ENCODE measurements at places on chromosomes 3 and 15. TPM values are rescaled to one million over a fixed set of nuclear protein-coding genes. Genes with fewer than 3 reads are reported as not detected.

GRCh38 chr3:171412473-171412872 is 47.7 kb downstream of the TNIK start:
- DNase-seq = no peak

DNA sequence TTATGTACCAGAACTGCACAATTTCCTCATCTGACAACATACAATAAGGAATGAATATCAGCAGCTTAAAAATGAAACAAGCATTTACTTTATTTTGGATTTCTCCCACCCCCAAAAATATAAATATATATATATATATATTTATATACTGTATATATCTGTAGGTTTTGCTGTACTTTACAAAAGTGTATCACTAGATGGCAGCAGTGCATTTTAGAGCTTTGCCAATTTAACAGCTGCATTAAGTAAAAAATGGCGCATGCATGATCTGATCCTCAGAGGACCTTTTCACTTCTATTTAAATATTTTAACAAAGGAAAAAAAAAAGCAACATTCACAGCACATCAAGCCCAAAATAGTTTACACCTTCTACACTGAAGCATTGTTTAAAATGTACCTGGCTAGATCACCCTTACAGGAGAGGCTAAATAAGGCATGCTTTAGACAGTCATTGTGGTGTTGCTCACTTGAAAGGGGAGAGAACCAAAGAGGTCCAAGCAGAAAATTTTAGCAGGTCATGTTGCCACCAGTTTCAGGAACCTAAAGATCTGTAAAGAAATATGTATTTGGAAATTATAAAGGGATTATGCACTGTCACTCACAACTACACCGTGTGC is 72.6 kb downstream of the NPTN start:
- DNase-seq = no peak

DNA sequence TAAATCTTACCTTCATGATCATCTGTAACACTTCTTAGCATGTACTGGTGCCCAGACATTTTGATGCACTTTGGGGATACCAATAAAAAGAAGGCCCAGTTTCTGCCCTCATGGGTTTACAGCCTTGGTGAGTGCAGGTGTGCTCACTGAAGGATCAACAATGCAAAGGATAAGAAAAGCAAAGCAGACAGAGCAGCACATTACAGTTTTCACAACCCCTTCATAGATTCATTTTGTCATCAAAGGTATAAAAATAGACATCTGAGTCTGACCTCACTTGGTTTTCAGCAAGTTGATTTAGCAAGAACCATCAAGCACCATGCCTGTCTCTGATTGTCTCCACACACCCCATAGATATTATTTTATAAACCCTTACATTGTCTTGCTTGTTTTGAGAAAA is 77.6 kb downstream of the BFSP2 start:
- DNase-seq = no peak

GRCh38 chr3:115286529-115287197 is 139.6 kb upstream of the ZBTB20 start:
- DNase-seq = no peak

GRCh38 chr3:46889381-46890110 is 12.0 kb downstream of the PTH1R start:
- no peak for DNase-seq

DNA sequence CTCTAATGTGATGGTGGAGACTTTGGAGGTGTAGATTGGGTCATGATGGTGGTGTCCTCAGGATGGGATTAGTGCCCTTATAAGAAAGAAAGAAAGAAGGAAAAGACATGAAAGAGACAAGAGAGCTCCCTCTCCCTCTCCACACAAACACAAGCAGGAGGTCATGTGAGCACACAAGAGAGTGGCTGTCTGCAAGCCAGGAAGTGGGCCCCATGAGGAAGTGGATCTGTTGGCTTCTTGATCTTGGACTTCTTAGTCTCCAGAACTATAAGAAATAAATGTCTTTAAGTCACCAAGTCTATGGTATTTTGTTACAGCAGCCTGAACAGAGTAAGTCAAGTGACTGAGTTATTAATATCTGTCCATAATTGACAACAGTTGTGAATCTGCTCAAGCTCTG is 17.1 kb downstream of the IQCB1 start:
- DNase-seq = no peak

- peak; percentile 93 for DNase-seq
Measured at GRCh38 chr3:159763602-159764489, 224.8 kb upstream of the IL12A start.

DNA sequence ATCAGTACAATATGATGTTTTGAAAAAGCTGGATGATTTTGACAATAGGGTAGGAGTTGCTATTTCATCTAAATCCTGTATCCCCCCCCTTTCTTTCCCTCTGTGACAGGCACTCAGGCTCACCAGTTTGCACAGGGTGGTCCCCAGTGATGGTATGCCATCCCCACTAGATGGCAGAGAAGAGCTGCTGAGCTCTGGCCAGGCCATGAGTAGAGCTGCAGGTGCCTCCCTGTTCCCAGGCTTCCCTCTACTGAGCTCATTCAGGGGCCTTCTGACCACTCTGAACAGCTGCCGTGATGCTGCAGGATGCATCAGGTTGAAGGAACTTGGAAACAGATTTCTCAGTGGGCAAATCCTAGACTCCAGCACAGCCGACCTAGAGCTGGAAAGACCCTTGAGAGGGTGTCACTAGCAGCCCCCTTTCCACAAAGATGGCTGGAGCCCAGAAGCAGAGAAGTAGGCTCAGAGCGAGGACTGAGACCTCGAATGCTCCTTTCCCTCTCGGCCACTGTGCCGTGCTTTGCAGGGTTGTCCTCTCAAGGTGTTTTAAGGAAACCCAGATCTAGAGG is 45.1 kb downstream of the EFCAB12 start:
- no peak for DNase-seq

GRCh38 chr3:162704238-162704637 is 1207.6 kb downstream of the OTOL1 start:
- no peak for DNase-seq

DNA sequence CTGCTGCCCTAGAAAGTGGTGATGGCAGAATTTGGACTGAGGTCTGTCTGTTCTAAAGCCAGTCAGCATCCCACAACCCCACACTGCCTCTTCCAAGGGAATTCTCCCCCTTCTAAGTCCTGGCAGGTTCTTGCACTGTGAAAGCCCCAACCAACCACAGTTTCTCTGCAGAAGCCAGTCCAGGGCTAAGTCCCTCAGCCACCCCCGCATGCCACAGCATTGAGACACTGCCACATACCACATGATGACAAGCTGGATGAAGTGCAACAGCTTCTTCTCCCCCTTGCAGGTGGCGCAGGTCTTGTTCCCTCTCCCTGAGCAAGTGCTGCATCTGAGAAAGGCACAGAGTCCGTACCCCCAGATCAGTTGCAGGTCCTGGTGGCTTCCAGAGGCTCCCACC is 18.6 kb downstream of the SSUH2 start:
- peak; percentile 41 for DNase-seq

DNA sequence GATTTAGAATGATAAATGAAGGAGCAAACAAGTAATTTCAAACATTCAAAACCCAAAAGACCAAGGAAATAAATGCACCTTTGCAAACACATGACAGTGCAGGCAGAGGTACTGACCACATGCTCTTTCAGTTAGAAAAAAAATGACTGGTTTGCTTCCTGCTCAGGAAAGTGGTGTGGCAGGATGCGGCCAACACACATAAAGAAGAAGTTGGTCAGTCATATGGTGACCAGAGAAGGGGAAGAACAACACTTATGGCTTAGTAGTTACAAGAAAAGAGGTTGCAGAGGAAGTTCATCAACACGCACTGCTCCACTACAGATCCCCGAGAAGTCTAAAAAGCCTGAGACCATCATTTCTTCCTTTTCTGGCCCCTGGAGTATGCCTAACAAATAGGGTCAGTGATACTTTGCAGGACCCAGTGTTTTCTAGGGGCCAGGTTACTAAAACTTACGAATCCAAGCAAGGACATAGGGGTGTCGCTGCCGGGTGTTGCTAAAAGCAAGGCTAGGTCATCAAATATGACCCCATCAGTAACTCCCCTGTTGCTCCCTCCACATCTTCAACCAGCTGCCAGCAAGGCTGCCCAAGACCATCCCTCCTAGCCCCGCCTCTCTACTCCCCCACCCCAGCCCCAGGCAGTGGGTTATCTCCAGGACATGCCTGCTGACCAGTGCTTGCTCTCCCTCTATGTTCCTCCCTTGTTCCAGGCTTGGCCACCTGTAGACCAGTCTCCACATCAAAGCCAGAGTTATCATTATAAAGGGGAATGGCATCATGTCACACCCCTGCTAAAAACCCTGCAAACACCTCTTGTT is 11.2 kb downstream of the ATP8B4 start:
- DNase-seq = peak; percentile 73

Gene GPR87
- total RNA-seq = not detected

Gene CLRN1
- not detected for total RNA-seq

Gene CLSTN2
- 28.0 TPM for total RNA-seq
